Urinary bladder (tissue), 4 donors: ENCODE measurements at places on chromosomes 2 and 18. TPM values are rescaled to one million over a fixed set of nuclear protein-coding genes. Genes with fewer than 3 reads are reported as not detected.

The UGT1A4 gene
- polyA plus RNA-seq = 1.2 TPM

DNA sequence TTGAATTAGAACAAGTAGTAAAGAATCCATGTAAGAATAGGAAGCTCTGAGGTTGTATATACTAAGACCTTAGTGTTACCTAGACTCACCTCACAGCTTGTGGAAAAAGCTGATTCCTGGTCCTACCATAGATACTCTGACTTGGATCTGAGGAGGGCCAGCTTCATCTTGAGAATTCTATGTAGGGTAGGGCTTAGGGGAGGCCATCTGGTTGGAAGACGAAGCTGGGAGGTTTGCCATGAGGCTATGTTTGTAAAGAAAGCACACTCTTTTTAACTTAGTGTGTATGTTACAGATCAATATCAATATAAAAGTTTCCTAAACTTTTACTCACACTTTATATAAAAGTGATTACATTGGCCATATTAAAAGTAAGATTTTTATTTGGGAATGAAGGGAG is 77.1 kb upstream of the GALNT5 start:
- no peak for DNase-seq

The TEX44 gene
- not detected for polyA plus RNA-seq

The CYP1B1 gene
- 10.7 TPM for polyA plus RNA-seq

GRCh38 chr18:14092625-14093306 is 39.5 kb downstream of the ZNF519 start:
- DNase-seq = no peak

DNA sequence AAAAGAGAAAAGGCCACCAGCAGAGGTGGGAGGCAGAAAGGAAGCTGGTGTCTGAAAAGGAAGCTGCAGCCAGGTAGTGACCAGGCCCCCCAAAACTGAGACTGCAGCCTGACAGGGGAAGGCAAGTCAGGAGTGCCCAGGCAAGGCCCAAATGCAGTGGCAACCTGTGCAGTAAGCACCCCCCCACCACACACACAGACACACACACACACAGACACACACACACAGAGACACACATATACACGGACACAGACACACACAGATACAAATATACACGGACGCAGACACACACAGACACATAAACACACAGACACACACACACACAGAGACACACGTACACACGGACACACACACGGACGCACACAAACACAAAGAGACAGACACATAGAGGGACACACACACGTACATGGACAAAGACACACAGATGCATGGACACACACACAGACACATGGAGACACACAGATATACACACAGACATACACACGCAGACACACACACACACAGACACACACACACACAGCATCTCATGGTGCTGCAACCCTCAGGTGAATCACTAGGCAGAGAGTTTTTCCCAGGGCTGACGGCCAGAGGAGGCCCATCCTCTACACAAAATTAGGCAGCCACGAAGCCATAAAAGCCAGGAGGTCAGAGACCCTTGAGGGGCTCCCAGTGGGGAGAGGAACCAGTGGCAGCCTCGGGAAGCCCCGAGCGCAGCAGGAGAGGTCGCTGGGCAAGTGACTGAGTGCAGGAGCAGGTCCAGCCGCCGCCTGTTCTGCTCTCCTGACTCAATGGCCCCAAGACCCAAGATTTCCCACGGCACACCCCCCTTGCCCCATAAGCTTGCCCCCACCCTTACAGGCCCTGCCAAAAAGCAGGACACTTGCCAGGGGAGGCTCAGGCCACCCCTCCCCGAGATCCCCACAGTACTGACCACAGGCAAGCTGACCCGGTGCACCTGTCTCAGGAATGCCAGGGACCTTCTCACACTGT is 6.3 kb downstream of the SDC1 start:
- DNase-seq = no peak

- DNase-seq = no peak
Measured at GRCh38 chr18:64886995-64887394, 738.1 kb upstream of the LINC00305 start.

DNA sequence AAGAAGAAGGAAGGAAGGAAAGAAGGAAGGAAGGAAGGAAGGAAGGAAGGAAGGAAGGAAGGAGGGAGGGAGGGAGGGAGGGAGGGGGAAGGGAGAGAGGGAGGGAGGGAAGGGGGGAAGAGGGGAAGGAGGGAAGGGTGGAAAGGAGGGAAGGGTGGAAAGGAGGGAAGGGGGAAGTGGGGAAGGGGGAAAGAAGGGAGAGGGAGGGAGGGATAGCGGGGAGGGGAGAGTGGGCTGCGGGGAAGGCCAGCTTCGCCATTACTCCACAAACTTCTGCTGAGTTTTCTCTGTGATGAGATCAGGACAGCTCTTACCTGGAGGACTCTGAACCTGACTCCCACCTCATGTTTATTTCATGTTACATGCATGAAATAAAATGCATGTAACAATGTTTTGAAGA is 601.5 kb upstream of the FSHR start:
- no peak for DNase-seq

The SERPINB3 gene
- not detected for polyA plus RNA-seq

GRCh38 chr2:8346706-8347430 is 335.0 kb upstream of the ID2 start:
- DNase-seq = no peak

- DNase-seq = no peak
Measured at GRCh38 chr2:237927986-237928385, 38.8 kb upstream of the UBE2F start.

The SLC5A6 gene
- 17.7 TPM for polyA plus RNA-seq

DNA sequence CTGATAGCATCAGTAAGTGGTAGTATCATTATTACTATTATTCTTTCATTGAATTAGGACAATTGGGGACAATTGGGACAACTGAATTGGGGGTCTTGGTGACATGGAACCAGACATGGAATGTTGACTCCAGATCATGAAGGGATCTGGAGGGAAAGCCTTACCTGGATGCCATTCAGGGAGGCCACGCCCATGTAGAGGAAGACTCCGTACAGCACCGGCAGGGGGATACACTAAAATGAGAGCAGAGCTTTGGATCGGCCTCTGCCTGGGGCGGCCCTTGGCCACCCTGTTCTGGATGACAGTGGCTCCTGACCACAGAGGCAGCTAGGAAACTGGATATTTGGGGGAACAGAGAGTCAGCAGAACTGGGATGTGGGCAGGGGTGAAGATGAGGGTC is 29.2 kb downstream of the MTHFD2 start:
- no peak for DNase-seq

GRCh38 chr2:175187378-175187777 is 5.9 kb upstream of the ATP5MC3 start:
- no peak for DNase-seq

The RTKN gene
- polyA plus RNA-seq = 14.2 TPM

- DNase-seq = no peak
Measured at GRCh38 chr2:150465703-150466569, 21.5 kb downstream of the RND3 start.

DNA sequence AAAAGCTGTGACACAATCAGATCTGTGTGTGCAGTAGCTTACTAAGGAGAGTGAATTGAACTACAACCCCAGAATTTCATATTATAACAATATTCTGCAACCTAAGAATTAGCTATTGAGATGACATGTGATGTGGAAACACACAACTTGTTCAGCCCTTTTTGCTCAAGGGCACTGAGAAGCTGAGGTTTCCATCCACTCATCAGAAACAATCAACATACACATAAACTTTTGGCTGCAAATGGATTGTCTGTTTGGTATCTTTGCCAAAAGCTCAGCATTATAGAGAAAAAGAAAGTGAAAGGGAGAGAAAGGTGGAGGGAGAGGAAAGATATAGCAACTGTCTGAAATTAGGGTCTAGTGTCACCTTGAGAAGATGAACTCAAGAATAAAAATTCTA is 117.2 kb upstream of the KLF7 start:
- no peak for DNase-seq

DNA sequence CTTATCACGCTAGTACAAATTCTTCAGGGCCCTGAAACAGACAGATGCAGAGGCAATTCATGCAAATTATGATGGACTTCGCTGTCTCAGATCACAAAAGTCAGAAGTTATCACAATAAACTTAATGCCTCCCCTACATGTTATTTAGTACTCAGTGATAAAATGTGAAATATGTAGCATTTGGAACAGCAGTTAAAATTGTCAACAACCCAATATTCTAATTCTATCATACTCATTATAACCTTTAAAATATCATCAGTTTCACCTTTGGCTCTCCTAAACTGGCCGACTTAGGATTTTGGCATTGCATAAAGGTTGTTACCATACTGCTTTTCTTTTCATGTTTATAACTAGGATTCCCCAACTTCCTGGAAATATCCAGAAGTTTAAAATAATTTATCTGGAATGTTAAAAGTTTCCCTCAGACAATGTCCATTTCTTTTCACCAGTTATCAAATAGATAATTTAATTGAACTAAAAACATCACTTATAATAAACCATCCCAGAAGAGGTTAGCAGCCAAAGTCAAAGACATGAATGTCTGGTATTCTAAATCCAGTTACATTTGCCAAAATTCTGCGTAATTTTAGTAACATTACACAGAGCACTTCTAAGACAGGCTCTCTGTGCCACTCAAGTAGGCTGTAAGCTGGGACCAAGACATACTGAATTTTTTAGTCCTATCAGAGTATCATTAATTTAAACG is 239.8 kb downstream of the RBM43 start:
- no peak for DNase-seq

The LBX2 gene
- polyA plus RNA-seq = 0.95 TPM

GRCh38 chr2:118846953-118847761 is at the start of gene EN1:
TSS of gene EN1 (minus strand) at chr2:118847648. CDS start at chr2:118847167, 481 bp downstream.
- no peak for DNase-seq

DNA sequence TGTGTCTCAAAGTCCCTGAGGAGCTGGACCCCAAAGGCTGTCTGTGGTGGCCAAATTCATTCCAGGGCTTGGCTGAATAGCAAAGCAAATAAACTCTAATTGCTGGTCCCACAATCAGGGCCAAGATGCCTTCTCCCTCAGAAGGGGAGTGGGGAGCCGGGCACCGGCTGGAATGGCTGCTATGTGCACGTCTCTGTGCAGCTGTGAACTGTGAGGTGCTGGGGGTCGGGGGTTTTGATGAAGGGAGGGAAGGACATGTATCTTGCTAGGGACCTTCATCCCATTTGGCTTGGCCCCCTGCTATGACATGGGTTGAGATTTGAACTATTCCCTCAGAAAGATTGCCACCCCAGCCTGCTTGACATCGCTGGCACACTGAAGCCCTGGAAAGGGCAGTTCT is 60.4 kb downstream of the CIB4 start:
- no peak for DNase-seq

The CCL20 gene
- 1.5 TPM for polyA plus RNA-seq

GRCh38 chr2:126115975-126116374 is 540.0 kb upstream of the GYPC start:
- no peak for DNase-seq
